ENCODE measurements at places on chromosomes 6 and 20.

DNA sequence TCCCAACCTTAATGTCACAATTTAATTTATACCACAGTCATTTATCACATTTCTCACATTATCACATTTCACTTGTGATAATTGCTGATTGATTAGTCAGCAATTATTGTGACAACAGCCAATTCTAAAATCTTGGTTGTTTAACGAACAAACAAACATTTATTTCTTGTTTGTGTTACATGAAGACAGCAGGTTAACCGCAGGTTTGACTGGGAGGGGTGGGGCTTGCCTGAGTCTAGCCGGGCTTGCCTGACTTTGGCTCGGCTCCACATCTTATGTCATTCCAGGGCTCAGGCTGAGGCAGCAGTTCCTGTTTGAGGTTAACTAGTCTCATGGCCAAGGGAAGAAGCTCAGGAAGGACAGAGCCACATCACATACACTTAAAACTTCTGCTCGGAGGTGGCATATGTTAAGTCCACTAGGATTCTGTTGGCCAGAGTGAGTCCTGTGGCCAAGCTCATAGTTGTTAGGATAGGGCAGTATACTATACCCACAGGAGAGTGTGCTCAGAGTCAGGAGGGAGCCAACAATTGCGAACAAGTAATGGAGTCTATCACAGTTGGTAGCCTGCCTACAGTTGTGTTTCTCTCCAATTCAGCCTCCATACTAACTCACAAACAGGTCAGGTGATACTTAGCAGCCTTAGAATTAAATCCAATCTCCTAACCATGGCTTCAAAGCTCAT, 90.0 kb upstream of the IFNGR1 start:
- DNase-seq, result no peak

DNA sequence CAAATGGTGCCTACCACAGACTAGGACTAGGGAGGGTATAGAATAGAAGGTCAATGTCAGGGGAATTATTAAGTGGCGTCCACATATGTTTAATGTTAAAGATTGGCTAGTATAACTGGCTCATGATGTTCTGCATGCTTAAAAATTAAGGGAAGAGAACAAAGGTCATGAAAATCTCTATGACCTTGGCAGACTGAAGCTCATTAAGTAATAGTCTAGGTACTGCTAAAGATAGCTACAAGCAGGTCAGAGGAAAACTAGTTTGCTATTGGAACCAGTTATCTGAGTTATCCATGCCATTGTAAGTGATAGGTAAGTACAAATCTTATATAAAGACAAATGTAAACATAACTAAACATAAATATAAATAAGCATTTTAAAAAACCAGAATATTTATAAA, 32.9 kb upstream of the PRSS35 start:
- DNase-seq, result no peak

DNA sequence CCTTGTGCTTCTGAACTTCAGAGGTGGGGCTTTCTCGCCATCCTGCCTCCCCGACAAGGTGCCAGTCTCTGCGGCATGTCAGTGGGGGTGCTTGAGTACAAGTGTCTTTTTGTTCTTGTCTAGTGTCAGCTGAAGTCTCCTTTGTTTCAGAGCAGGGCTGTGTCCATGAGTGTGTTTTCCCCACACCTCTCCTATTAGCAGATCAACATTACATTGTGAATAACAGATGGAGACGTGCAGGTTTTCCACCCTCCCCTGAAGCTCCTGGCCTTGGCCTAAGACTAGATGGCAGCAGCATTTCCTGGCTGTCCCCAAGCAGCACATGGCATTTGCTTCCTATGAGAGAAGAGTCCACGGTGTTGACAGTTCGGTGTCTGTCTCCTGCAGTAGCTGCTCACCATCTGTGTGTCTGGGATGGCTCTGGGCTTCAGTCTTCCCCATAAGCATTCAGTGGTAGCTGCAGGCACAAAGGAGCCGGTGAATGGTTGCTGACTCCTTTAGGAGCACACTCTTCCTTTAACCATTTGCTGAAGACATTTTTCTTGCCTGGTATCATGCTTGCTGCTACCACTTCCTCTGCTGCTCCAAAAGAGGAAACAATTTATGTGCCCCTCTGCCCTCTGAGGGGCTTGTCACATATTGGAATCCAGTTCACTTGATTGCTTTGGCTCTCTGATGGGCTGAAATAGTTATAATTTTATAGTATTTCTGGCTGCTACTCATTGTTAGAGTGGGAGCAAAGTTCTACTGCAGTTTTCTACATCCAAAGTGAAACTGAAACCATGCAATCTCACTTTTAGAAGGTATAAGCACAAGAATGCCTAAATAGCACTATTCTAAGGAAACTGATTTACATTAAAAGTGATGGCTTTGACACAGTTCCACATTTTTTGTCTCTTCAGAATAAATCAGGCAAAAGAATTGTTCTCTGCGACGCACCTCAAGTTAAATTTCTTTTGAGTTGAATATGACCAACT, 913.0 kb downstream of the C6orf118 start:
- DNase-seq, result no peak

DNA sequence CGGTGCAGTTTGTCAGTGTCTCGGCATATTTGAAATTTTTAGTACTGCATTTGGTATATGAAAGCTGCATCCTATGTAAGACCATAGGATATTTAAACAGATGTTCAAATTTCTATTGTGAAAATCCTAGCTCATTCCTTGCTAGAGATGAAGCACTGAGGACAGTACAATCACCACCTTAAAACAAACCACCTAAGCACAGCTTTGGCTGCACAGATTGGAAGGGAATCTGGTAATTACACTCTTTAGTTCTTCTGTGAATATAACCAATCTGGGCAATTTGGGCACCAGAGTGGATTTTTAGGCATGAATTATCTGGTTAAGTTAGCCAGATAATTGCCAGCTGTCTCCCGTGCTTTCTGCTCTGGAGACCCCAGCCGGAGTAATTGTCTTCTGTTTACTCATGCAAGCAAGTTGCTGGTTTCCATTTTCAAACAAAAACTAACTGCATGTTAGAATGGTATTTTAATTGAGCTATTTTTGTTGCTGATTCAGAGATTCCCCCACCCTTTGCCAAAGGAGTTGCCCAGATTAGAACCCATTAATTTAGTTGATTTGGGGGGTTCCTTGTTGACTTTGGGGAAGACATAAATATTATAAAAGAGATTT, 36.9 kb downstream of the E2F3 start:
- no peak for DNase-seq

DNA sequence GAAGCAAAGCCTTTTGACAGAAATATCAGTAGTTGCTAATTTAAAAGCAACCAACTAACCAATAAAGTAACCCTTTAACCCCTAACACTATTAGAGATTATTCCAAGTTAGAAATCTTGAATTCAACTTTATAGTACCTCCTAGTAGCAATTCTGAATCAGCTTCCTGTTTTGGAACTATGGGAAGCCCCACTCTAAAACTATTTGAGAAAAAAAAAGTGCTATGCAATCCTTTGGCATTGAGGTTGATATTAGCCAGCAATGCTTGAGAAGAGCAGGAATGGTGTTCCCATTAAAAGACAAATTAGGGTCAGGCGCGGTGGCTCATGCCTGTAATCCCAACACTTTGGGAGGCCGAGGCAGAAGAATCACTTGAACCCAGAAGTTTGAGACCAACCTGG, 306.2 kb upstream of the ZFP64 start:
- DNase-seq, result no peak

GRCh38 chr6:16028966-16029365, 99.9 kb upstream of the MYLIP start:
- DNase-seq, result no peak

GRCh38 chr6:25042984-25043725, 107.4 kb upstream of the RIPOR2 start:
- DNase-seq, result no peak

- DNase-seq, result no peak
Observed at GRCh38 chr20:41049451-41049850, 20.8 kb downstream of the TOP1 start.
